GM23338 (cell line): ENCODE measurements at places on chromosomes 6 and 20.

- DNase-seq: no peak
Observed at GRCh38 chr20:24738981-24739633, 210.0 kb upstream of the CST7 start.

DNA sequence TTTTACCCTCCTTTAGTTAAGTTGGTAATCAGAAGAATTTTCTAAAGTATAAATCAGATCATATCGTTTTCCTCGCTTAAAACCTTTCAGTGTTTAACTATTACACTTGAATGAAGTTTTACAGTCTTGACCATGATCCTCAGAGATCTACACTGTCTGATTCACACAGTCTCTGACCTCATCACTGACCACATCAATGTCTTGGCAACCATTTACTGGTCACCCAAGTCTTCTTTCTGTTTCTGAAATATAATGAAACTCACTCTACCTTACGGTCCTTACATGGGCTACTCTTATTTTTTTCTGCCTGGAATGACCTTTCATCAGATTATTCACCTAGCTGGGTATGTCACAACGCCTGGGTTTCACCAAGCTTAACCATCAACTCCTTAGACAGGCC is 71.4 kb downstream of the ADGB start:
- DNase-seq: no peak

GRCh38 chr6:154933181-154933827 is 61.8 kb upstream of the TIAM2 start:
- DNase-seq: no peak

- DNase-seq: no peak
Observed at GRCh38 chr6:101394936-101395335, 1.4 kb downstream of the GRIK2 start.

- DNase-seq: no peak
Observed at GRCh38 chr6:108222504-108222903, 38.3 kb downstream of the SNX3 start.

GRCh38 chr20:63873477-63873971 is 8.5 kb downstream of the TPD52L2 start:
- DNase-seq: no peak

GRCh38 chr6:29708432-29709179 is 14.6 kb upstream of the HLA-F start:
- no peak for DNase-seq

DNA sequence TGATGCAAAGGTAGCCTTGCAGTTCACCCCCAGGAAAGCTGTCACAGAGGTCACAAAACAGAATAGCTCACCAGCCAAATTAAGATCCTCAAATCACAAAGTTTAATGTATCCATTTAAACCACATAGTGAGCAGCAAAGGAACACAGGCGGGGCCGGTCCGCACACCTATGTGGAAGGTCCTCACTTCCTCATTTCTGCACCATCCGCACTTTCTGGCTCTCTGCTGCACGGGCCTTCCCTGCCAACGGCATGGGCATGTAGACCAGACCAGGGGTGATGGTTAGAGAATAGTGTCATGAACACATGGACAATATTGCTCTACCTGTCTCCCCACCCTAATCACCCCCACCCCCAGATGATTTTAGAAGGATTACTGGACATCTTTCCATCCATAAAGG is 12.1 kb upstream of the TBXT start:
- DNase-seq: no peak

- DNase-seq: no peak
Observed at GRCh38 chr6:165441181-165441580, 131.8 kb upstream of the C6orf118 start.

DNA sequence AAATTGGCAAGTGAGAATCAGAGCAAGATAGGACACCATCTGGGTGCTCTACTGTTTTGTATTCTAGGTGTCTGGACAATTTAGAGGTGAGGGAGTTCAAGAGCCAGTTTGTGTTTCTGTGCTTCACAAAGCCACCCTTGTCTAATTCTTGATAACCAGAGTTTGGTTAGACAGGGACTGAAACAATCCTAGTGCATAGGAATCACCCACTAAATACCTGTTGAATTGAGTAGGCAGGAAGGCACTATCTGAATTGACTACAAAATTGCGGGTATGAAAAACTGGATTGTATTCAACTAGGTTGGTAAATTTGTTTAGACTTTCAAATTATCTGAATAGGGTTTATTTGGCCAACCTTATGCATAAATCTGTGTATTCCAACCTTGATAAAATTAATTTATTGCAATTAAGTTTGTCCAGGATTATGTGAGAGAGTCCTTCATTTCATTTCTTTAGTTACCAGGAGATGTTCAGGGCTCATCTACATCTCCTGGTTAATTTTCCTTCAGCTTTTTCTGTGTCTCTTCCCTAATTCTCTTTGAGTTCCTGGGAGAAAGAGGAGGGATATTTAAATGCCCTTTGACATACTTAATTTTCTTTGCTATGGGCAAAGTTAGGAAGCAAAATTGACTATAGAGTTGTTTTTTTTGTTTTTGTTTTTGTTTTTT is 1.7 kb downstream of the TPX2 start:
- DNase-seq: no peak

- DNase-seq: no peak
Observed at GRCh38 chr6:53796451-53796780, 1.6 kb downstream of the LRRC1 start.

GRCh38 chr20:50744143-50744792 is 12.9 kb downstream of the PARD6B start:
- DNase-seq: peak; percentile 36

DNA sequence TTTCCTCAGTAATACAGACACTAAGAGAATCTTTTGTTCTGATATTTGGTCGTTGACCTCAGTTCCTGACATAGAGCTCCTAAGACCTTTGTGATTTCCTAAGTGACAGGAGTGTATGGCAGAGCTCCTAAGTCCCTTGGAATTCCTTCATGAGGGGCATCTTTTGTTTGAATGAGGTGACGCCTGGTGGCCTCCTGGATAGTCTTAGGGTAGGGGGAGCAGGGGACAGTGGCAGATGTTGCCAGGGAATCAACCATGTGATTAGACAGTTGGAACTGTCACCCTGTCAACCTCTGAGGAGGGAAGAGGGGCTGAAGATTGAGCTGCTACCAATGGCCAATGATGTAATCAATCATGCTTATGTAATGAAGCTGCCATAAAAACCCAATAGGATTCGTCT is 67.0 kb downstream of the DST start:
- no peak for DNase-seq

GRCh38 chr6:149075616-149076354 is 241.7 kb upstream of the TAB2 start:
- no peak for DNase-seq

- DNase-seq: no peak
Observed at GRCh38 chr6:43627008-43627825, 1.8 kb downstream of the GTPBP2 start.

GRCh38 chr6:147528511-147529145 is 20.1 kb downstream of the SAMD5 start:
- DNase-seq: no peak

GRCh38 chr6:35046103-35046502 is 95.0 kb downstream of the TCP11 start:
- no peak for DNase-seq

GRCh38 chr6:18391023-18391422 is 3.9 kb downstream of the RNF144B start:
- DNase-seq: no peak

DNA sequence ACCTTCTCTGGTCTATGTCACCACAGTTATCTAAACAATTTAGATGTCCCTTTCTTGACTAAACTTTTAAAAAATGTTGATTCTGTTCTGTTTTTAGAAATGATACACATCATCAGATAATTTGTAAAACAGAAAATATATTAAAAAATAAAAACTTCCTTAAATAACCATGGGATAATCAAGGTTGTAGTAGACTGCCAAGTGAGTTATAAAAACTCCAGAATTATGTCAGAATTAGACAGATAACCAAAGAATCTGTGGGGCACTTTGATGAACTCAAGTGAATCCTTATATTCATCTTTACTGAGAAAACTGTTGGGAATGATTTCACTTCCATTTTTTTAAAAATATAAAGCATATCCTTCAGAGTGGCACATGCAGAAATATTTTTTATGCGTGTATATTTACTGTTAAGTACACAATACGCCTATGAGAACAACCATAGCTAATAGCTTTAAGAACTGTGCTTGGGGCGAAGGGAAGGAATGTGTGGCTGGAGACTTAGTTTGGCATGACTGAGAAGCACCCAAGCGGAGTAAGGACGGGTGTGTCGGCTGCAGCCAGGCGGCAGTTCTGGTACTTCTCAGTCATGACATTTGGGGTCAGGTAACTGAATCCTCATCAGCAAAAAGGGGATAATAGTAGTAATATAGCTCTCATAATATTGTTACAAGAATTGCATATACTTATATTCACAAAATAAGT is 604.7 kb upstream of the CITED2 start:
- DNase-seq: no peak
